Glutamatergic neuron (in vitro differentiated cells): ENCODE measurements at places on chromosomes 4 and X.

DNA sequence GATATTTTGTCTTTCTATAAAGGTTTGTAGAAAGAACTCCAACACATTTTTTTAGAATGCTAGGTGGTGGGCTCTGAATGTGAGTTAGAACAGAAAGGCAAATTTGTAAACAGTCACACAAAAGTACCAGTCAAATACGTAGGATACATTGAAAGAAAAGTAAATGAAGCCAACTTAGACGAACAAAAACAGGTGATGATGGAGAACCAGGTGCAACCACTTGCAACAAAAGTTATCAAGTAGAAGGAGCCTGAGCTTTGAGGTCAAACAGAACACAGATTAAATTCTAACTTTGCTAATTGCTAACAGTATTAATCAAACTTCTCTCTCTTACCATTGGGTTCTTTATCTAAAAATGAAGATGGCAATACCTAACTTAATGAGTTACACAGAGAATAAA, 62.7 kb upstream of the DAPP1 start:
- DNase-seq, result no peak

- DNase-seq, result no peak
These were observed 696.5 kb downstream of the ADGRL3 start for GRCh38 chr4:61896634-61897033.

DNA sequence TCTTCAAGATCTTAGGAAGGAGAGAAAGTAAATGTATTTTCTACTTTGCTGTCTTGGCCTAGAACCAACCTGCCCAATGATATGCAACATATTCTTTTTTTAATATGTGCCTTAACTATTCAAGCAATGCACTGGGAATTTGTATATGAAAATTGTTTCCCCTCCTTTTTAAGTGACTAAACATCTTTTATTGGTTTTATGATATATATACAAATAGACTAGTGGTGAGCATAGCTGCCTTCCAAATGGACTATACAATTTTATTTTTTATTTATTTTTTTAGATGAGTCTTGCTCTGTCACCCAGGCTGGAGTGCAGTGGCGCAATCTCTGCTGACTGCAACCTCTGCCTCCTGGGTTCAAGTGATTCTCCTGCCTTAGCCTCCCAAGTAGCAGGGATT, 10.3 kb downstream of the NOCT start:
- no peak for DNase-seq

DNA sequence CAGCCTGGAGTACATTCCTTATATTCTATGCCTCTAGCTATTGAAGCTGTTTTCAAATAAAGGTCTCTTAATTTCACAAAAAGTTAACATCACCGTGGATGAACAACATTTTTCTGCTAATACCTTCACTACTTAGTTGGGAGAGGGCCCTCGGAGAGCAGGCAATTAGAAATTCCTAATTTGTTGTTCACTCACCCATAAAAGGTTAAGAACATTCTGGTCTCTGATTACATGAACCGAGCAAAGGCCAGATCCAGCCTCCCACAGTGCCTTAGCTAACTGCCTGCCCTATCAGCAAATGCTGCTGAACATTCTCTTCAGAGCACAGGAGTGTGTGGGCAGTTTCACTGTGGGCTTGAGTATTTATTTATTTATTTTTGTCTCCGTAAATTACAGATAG, 36.0 kb upstream of the TTC29 start:
- no peak for DNase-seq

GRCh38 chr4:29276150-29276549, 1444.0 kb upstream of the PCDH7 start:
- DNase-seq, result no peak

DNA sequence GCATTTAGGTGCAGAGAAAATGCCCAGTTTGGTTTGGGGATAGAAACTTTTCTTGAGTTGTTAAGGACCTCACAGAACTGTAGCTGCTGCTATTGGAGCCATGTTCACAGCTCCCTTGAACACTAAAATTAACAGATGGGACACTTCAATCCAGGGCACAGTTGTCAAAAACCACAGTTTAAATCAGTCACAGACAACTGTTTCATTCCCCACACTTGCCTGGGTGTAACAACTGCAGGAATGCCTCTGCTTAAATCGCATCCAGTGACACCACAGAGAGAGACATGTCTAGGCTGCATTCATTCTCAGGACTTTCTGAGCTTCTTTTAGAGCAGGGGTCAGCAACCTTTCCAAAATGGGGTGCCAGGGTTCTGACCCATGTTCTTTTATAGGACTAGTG, 12.7 kb upstream of the CAPN6 start:
- no peak for DNase-seq

- no peak for DNase-seq
These were observed 58.0 kb upstream of the FMR1 start for GRCh38 chrX:147853701-147854100.

DNA sequence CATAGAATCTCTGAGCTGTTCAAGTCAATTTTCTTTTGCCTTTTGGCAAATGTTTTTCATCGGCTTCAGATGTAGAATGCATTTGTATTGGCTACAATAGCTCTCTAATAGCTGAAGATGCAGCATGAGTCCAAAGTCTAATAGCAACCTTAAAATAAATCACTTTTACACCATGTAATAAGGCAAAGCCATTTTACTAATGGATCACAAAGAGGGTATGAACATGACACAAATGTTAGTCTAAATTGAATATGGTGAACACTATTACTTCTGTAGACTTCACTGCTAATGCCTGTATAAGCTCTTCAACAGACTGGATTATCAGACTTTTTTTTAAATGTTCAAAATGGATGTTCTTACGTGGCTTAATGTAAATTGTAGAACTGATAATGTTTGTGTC, 645.3 kb downstream of the TLL1 start:
- DNase-seq, result no peak

DNA sequence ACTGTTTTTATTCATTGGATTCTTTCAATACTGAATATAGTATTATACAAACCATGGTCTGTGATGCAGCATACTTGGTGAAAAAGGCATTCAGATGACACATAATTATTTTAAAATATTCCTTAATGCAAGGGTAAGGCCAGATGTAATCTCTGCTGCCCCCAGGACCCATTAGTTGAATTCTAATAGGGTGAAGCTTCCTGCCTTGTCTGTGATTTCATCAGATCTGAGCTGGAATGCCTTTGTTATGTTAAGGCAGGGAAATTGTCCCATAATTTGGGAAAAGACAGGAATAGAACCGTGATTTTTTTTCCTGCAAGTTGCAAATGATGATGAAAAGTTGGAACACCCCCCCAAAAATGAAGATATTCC, 26.1 kb downstream of the ZRSR2 start:
- DNase-seq, result no peak

- no peak for DNase-seq
These were observed 7.5 kb downstream of the APEX2 start for GRCh38 chrX:55007656-55008055.

GRCh38 chr4:184273166-184274147, 55.8 kb upstream of the ENPP6 start:
- no peak for DNase-seq

DNA sequence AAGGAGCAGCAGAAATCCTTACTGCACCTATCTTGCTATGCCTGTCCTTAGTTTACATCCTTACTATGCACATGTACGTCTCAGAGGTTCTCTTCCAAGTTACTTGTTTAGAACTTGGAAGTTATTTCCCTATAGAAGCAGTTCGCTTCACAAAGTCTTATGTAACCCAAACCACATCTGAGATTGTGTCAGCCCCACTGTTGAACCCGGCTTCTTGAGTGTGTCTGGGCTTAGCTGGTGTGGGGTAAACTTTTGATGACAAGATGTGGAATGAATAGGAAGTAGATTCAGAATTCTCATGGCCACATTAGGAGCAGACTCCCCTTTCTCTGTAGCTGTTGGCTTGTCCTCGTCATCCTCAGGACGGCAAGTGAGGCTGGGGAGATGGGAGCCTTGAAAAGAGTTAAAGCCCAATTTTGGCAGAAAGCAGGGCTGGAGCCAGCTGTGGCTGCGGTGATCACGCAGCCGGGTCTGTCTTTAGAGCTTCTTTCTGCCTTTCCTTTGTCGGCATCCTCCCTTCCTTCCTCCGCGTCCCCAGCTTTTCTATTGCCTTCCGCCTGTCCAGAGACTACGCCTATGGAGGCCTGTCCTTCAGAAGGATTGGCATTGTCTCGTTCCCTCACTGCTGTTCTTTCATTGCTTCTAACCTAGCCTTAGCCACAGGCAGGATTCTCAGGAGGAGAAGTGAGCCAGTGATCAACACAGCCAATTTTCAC, 23.0 kb upstream of the LIMCH1 start:
- DNase-seq, result no peak

DNA sequence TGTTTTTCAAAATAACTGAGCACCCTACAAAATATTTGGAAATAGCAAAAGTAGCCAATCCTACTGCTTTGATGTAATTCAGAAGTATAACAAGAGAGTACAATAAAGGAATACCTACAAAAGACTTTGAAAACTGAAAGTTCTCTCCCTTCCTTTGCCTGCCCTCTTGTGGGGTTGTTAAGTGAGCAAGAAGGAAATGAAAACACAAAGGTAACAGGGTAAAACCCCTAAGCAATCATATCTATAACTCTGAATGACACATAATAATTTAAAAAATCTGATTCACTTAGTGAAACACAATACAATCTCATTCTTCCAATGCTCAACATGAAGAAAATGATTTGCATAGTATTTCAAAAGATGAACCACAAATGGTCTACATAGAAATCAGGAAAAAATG, 98.2 kb downstream of the FRYL start:
- DNase-seq, result no peak

DNA sequence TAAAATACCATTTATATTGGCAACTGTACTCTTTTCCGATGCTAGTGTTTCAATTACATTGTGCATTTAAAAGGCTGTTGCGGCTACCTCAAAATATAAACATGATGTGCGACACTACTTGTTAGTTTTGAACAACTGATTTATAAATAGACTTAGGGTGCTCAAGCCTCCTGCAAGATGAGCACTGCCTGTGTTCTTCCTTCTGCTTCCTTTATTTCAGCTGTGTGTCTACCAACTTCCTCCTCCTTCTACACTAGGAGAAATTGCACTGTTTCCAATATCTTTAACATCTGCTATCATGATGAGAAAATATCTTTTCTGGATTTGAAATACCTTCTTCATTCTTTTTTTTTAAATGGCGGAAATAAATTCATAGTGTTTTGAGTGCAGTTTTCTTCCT, 24.0 kb downstream of the TET2 start:
- no peak for DNase-seq
